ENCODE measurements at places on chromosomes 13 and 19. TPM values are rescaled to one million over a fixed set of nuclear protein-coding genes. Genes with fewer than 3 reads are reported as not detected.

DNA sequence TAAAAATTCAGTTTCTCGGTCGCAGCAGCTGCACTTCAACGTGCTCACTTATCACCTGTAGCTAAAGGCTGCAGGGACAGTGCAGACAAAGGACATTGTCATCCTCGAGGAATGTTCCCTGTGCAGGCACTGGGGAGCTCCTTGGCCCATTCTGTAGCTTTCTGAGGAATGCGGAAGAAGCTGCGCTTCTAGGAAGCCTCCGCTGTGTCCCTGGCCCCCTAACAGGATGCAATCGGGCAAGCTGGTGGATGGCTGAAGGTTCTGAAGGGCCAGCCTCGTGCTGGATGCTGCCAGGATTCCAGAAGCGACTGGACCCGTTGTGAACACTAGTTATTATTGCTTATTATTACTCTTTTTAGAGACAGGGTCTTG is 8.1 kb downstream of the ANO8 start:
- H3K4me3 ChIP-seq: no peak overlapping the region
- peaks cover 10% of the 10 kb centered on the region for H3K27me3 ChIP-seq
- H3K4me1 ChIP-seq: peaks cover 11% of the 10 kb centered on the region
- no peak overlapping the region for H3K27ac ChIP-seq

GRCh38 chr19:45772130-45772840 is 3.2 kb upstream of the SIX5 start:
- H3K27ac ChIP-seq: no peak overlapping the region
- H3K27me3 ChIP-seq: no peaks in the 10 kb centered on the region
- DNase-seq: peak; percentile 25
- H3K4me3 ChIP-seq: no peak overlapping the region
- H3K36me3 ChIP-seq: no peaks in the 10 kb centered on the region

The GCDH gene
- 39.2 TPM for total RNA-seq

The SMIM44 gene
- 6.2 TPM for total RNA-seq

The NCAN gene
- total RNA-seq: 0.05 TPM

The LILRA5 gene
- total RNA-seq: 2.7 TPM
